Hepatocyte (in vitro differentiated cells): ENCODE measurements at places on chromosomes 13 and 19. TPM values are rescaled to one million over a fixed set of nuclear protein-coding genes. Genes with fewer than 3 reads are reported as not detected.
A peak's percentile ranks its signal among the peaks of the same experiment; 100 is the strongest.

DNA sequence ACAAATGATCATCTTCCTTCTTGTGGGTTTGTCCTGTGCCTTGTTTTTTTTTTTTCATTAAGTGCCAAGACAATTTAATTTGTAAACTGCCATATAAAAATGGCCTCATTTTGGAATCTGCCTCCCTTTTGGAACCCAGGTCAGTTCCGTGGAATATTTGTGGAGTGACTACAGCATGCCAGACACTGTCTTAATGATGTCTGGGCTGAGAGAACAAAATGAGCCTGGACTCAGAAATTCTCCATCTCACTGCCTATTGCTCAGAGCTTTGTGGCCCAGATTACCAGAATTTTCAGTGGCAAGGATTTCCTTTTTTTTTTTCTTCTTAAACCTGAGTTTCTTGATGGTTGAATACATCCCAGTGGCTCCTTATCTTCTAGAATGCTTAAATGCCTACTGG lies 340.6 kb downstream of the ENOX1 start:
- no peak overlapping the region for H3K27ac ChIP-seq
- no peak overlapping the region for H3K4me3 ChIP-seq
- no peaks in the 10 kb centered on the region for H3K27me3 ChIP-seq
- no peak for DNase-seq

DNA sequence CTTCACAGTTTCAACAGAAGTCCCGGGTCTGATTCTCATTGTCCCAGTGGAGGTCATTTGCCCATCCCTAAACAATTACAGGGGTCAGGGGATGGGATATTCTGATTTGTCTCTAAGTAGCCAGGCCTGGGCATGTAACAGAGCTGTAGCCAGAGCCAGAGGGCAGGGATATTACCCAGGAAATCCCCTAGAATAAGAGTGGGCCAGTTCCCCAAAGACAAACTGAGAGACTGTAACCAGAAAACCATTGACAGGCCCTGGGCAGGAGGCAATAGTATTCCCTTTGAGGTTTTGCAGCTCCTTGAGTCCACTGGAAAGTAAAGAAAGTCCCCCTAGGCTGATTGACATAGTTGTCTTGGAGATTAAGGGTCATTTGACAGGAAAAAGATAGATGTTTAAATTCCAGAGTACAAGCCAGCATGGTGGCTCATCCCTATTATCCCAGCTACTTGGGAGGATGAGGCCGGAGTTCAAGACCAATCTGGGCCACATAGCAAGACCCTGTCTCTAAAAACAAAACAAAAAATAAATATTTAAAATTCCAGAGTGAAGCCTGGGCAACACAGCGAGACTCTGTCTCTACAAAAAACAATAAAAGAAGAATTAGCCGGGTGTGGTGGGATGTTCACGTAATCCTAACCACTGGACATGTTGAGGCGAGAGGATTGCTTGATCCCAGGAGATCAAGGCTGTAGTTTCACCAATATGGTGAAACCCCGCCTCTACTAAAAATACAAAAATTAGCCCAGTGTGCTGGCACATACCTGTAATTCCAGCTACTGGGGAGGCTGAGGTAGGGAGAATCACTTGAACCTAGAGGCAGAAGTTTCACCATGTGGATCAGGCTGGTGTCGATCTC lies 1.9 kb upstream of the SDHAF1 start:
- H3K27ac ChIP-seq = no peak overlapping the region
- no peaks in the 10 kb centered on the region for H3K36me3 ChIP-seq
- H3K27me3 ChIP-seq = no peaks in the 10 kb centered on the region
- no peak overlapping the region for H3K4me3 ChIP-seq
- no peak for DNase-seq

DNA sequence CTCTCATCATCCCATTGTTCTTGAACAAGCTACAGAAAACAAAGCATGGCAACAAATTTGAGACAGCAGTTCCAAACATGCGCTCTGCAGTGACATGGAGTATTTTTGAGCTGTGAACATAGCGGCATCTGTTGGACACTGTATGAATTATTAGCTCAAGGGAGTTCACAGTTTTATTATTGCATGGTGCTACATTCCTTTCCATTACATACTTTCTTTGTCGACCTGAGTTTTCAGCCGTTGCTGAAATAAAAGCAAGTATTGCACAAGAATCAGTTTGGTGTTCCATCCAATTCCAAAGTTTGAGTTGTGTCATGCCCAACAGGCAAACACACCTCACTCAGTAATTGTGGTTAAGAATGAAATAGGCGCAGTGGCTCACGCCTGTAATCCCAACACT lies 30.1 kb upstream of the METTL21C start:
- no peak overlapping the region for H3K27ac ChIP-seq
- no peaks in the 10 kb centered on the region for H3K36me3 ChIP-seq
- no peaks in the 10 kb centered on the region for H3K27me3 ChIP-seq
- peak; percentile 22 for DNase-seq

DNA sequence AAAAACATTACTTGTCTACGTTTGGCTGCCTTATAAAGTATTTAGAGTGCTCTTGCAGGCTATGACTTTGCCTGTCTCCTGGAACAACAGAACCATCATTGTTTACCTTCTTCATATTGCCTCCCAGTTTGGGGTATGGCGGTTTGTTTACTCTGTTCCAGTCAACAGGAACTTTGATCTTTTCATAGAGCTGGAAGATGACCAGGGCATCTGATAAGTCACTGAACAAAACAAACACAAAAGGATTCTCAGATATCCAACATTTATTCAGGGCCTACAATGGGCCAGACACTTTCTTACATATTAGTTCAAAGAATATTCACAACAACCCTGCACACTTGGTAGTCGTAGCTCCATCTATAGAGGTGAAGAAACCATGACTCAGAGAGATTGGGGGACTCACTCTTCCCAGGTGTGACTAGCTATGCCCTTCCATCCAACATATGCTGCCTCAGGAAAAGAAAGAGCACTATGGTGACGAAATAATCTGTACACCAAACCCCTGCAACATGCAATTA lies 38.4 kb upstream of the CPB2 start:
- peak; percentile 30 for DNase-seq
- no peak overlapping the region for H3K4me3 ChIP-seq
- H3K36me3 ChIP-seq = no peaks in the 10 kb centered on the region
- H3K27me3 ChIP-seq = no peaks in the 10 kb centered on the region
- H3K27ac ChIP-seq = peak overlapping the region; percentile 47

- DNase-seq = peak; percentile 49
- H3K4me1 ChIP-seq = peaks cover 37% of the 10 kb centered on the region
- H3K27ac ChIP-seq = peak overlapping the region; percentile 37
- no peak overlapping the region for H3K4me3 ChIP-seq
- no peaks in the 10 kb centered on the region for H3K27me3 ChIP-seq
Measured at GRCh38 chr19:52722062-52723003, 12.5 kb downstream of the ZNF611 start.

GRCh38 chr19:19551853-19552192 lies 13.8 kb downstream of the CILP2 start:
- no peak for DNase-seq
- H3K27ac ChIP-seq = no peak overlapping the region
- peaks cover 7% of the 10 kb centered on the region for H3K4me1 ChIP-seq

GRCh38 chr19:40592170-40592569 lies 9.0 kb upstream of the LTBP4 start:
- no peak overlapping the region for H3K4me3 ChIP-seq
- H3K27me3 ChIP-seq = peaks cover 6% of the 10 kb centered on the region
- no peaks in the 10 kb centered on the region for H3K36me3 ChIP-seq
- DNase-seq = no peak

GRCh38 chr19:44748426-44749254 lies at the start of gene BCL3:
TSS of gene BCL3 (plus strand) at chr19:44748708. CDS start at chr19:44748791, 83 bp downstream.
- peaks cover 30% of the 10 kb centered on the region for H3K4me1 ChIP-seq
- peak; percentile 92 for DNase-seq
- peak within 1 kb of the TSS; percentile 100 for H3K27ac ChIP-seq
- peak within 1 kb of the TSS; percentile 70 for H3K4me3 ChIP-seq
- no peaks in the 10 kb centered on the region for H3K27me3 ChIP-seq
- H3K36me3 ChIP-seq = no peaks in the 10 kb centered on the region

DNA sequence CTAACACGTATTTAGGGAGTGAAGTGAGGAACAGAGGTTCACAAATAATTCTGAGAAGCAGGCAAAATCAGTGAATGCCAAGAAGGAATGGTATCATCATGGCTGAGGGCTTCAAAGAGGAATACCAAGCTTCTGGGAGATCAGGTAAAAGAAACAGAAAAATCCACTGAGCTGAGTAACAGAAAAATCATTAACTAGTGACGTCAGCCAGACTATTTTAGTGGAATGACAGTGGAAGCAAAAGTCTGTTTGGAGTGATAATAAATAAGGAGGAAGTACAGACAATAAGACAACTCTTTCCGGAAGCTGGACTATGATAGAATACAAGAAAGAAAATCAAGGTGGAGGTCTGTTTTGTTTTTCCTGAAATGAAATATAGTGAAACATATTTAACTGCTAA lies 83.5 kb downstream of the SACS start:
- H3K27me3 ChIP-seq = no peaks in the 10 kb centered on the region
- DNase-seq = peak; percentile 51
- peak overlapping the region; percentile 82 for H3K27ac ChIP-seq
- peaks cover 4% of the 10 kb centered on the region for H3K36me3 ChIP-seq
- H3K4me3 ChIP-seq = no peak overlapping the region
- H3K4me1 ChIP-seq = peaks cover 9% of the 10 kb centered on the region

DNA sequence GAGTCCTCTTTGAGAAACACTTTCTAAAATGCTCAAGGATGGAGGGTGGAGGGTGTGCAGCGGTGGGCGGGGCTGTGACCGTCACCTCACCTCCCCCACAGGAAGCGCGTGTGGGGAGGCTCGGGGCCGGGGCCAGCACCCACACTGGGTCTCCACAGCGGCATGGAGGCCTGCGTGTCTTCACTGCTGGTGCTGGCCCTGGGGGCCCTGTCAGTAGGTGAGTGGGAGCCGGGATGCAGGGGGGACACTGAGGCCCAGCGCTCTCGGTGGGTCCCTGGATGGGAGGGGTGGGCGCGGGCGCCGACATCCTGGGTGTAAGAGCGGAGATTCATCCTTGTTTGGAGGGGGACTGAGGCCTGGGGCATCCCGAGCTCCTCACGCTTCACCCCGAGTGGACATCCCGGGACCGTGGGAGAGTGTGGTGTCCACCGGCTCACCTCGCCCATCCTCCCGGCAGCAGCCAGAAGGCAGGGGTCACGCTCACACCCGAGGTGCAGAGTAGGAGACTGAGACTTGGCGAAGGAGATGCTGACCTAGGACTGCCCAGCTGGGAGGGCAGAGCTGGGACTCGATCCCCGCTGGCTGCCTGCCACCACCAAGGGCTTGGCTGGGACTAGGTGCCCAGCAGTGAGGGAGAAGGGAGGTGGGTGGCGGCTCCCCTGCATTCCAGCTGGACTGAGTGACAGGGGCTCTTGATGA lies at the start of gene GZMM:
Gene GZMM (plus strand): TSS at position 144 of the 699 bp plus-strand sequence. CDS start 19 bp downstream, at position 163.
- no peak for DNase-seq
- H3K4me3 ChIP-seq = no peak within 1 kb of the TSS
- H3K27me3 ChIP-seq = no peaks in the 10 kb centered on the region
- H3K36me3 ChIP-seq = no peaks in the 10 kb centered on the region
- no peaks in the 10 kb centered on the region for H3K4me1 ChIP-seq

DNA sequence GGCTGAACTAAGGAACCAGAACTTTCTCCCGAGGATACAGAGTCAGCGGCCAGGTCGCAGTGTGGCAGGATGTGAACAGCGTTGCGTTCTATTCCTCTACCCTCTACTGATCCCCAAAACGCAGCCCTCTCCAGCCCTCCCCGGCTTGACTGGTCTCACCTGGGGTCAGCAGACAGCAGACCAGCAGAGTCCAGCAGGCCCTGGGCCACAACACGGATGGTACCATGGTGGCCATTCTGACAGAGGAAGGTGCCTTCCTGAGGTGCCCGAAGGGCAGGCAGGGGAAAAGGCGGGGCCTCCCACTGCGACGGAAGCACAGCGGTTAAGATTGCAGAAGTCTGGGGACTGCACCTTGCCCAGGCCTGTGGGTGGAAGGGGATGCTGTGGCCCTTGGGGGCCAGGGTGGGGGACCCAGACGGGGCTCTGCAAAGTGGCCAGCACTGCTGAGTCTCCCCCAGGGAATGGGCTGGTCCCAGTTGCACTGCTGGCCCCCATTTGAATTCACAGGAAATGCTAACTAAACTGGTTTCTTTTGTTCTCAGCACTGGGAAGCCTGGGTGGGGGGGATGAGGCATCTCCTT lies at the start of gene ICAM3:
Gene ICAM3 (minus strand): TSS at position 245 of the 581 bp plus-strand sequence. CDS start 10 bp downstream, at position 235.
- no peaks in the 10 kb centered on the region for H3K36me3 ChIP-seq
- no peaks in the 10 kb centered on the region for H3K27me3 ChIP-seq
- H3K27ac ChIP-seq = no peak within 1 kb of the TSS
- no peak within 1 kb of the TSS for H3K4me3 ChIP-seq
- H3K4me1 ChIP-seq = no peaks in the 10 kb centered on the region
- no peak for DNase-seq

GRCh38 chr13:41502673-41503072 lies 45.3 kb downstream of the RGCC start:
- no peaks in the 10 kb centered on the region for H3K36me3 ChIP-seq
- no peak for DNase-seq
- no peak overlapping the region for H3K27ac ChIP-seq
- no peak overlapping the region for H3K4me3 ChIP-seq

- DNase-seq = no peak
- H3K36me3 ChIP-seq = no peaks in the 10 kb centered on the region
- no peaks in the 10 kb centered on the region for H3K27me3 ChIP-seq
- H3K4me1 ChIP-seq = peaks cover 5% of the 10 kb centered on the region
- H3K27ac ChIP-seq = no peak overlapping the region
Measured at GRCh38 chr13:30021611-30022010, 171.2 kb upstream of the UBL3 start.

DNA sequence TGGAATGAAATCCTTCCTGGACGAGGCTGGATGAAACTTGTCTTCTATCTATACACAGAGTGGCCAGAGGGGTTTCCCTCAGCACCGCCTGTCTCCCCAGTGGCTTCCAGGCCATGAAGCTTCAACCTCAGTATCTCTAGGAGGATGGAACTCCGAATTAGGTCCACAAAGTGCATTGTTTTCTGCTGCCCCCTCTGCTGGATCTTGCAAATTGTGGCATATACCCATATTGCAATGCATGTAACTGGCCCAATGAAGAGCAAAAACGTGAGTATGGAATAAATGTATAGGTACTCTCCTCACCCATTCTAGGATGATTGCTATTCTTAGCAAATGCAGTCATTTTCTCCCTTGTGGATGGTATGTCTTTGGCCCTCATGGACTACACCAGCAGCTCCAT lies 14.7 kb upstream of the LILRB4 start:
- no peak overlapping the region for H3K4me3 ChIP-seq
- no peaks in the 10 kb centered on the region for H3K4me1 ChIP-seq
- DNase-seq = no peak
- H3K36me3 ChIP-seq = no peaks in the 10 kb centered on the region
- H3K27me3 ChIP-seq = no peaks in the 10 kb centered on the region
- H3K27ac ChIP-seq = no peak overlapping the region

PLEKHG2 gene
- 17.7 and 25.3 TPM in 2 replicates for total RNA-seq

GPR12 gene
- total RNA-seq = not detected in 2 replicates

ZNF69 gene
- total RNA-seq = 24.6 and 51.7 TPM in 2 replicates

ZSWIM4 gene
- total RNA-seq = 3.1 and 3.7 TPM in 2 replicates

HCN2 gene
- total RNA-seq = 0.30 and 0.44 TPM in 2 replicates

ONECUT3 gene
- 0.03 and 0.08 TPM in 2 replicates for total RNA-seq

TMEM59L gene
- 0.40 and 1.5 TPM in 2 replicates for total RNA-seq

PRKD2 gene
- 15.6 and 29.5 TPM in 2 replicates for total RNA-seq

TNNT1 gene
- total RNA-seq = 9.6 and 11.5 TPM in 2 replicates

MEIOSIN gene
- not detected in 2 replicates for total RNA-seq

ANKLE1 gene
- 0.28 and 0.90 TPM in 2 replicates for total RNA-seq
